Sigmoid colon (tissue), 7 donors: ENCODE measurements at places on chromosomes 2 and 18. TPM values are rescaled to one million over a fixed set of nuclear protein-coding genes. Genes with fewer than 3 reads are reported as not detected.

GRCh38 chr2:102707796-102708695 is 53.8 kb upstream of the TMEM182 start:
- H3K27ac ChIP-seq = no peak overlapping the region
- peaks cover 29% of the 10 kb centered on the region for H3K27me3 ChIP-seq
- H3K36me3 ChIP-seq = no peaks in the 10 kb centered on the region
- no peak for DNase-seq

GRCh38 chr18:78984941-78985784 is 5.5 kb downstream of the SALL3 start:
- DNase-seq = no peak
- H3K4me3 ChIP-seq = no peak overlapping the region
- H3K27ac ChIP-seq = no peak overlapping the region
- peaks cover 34% of the 10 kb centered on the region for H3K27me3 ChIP-seq

- H3K4me3 ChIP-seq = no peak overlapping the region
- H3K36me3 ChIP-seq = no peaks in the 10 kb centered on the region
- H3K4me1 ChIP-seq = no peaks in the 10 kb centered on the region
- DNase-seq = no peak
- H3K27me3 ChIP-seq = no peaks in the 10 kb centered on the region
These were observed 12.2 kb upstream of the DTNA start for GRCh38 chr18:34697891-34698290.

GRCh38 chr2:20225294-20226151 is 593 bp upstream of the SDC1 start:
- peaks cover 28% of the 10 kb centered on the region for H3K4me1 ChIP-seq
- no peak overlapping the region for H3K27ac ChIP-seq

DNA sequence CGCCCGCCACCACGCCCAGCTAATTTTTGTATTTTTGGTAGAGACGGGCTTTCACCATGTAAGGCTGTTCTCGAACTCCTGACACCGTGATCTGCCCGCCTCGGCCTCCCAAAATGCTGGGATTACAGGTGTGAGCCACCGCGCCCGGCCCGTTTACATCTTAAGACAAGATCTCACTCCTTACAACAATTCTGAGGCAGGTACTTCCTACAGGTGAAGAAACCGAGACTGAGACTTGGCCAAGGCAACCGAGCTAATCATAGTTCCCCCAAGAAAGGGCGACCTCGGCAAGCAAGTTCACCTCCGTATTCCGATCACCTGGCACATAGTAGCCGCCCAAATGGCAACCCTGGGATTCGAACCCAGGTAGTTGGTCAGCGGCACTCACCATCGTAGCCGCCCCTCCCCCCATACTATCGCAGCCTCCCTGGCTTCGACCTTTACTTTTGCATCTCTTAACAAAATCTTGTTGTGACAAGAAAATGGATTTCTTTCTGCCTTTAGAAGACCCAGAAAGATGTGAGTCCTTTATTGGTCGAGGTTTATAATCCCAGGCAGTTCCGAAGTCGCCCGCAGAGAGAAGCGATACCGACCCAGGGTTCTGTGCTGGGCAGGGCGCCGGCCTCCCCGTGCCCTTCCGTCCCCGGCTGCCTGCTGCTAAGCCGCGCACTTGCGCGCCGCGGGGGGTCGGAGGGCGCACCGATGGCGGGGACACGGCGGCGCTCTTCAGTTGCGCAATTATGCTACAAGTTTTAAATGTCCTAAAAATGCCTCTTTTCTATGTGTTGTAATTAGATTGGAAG is 1.1 kb upstream of the FZD5 start:
- H3K4me3 ChIP-seq = peak overlapping the region; percentile 76
- H3K27me3 ChIP-seq = no peaks in the 10 kb centered on the region
- no peak for DNase-seq
- peaks cover 36% of the 10 kb centered on the region for H3K4me1 ChIP-seq

The HNRNPA3 gene
- total RNA-seq = 72.3 TPM

DNA sequence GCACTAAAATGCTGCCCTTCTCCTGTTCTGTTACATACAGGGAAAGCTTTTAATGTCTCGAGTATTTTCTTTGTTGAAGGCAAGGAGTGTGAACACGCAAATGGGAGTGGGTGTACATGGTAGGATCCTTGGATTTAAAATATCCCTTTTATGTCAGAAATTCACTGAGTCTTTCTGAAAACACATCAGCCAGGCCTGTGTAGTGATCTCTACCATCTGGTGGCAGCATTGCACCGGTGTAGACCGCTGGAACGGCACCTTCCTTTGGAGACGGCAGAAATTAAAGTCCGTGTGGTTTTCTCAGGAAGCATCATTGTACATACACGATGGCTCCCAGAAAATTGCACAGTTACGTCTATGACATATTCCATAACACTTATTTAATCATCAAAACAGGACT is 515.8 kb downstream of the GALR1 start:
- no peaks in the 10 kb centered on the region for H3K27me3 ChIP-seq
- no peak overlapping the region for H3K4me3 ChIP-seq
- H3K27ac ChIP-seq = no peak overlapping the region
- H3K4me1 ChIP-seq = no peaks in the 10 kb centered on the region
- no peaks in the 10 kb centered on the region for H3K36me3 ChIP-seq
- no peak for DNase-seq
